ENCODE measurements at places on chromosomes 1 and 21.

GRCh38 chr1:159821171-159821867, 5.4 kb upstream of the SLAMF8 start:
- peak; percentile 52 for DNase-seq

DNA sequence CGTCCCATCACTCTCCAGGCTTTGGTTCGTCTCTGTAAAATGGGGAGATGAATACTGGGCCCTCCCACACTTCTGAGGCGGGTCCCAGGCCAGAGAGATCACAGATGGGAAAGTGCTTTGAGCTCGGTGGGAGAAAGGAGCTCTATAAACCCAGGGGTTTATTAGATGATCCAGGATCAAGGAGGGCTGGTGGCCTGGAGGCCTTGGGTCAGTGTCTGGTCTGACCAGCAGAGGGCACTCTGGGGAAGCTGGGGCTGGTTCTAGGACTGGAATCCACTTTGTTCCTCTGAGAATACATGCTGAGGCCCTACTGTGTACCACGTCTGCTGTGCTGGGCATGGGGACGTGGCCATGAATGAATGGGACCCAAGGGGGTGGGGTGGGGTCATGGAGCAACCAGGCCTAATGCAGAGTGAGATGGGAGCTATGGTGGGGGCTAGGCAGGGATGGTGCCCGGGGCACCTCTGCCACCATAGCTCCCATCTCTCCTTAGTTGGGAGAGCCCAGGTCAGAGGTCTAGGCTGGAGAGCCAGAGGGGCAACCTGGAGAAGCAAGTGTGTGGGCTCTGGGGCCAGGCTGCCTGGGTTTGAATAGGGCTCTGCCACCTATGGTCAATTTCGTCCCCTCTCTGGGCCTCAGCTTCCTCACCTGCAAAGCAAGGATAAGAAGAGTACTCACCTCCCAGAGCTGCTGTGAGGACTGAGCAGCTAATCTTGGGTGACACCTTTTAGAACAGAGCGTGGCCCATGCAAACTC, 9.0 kb upstream of the FAM131C start:
- DNase-seq: peak; percentile 66

- peak; percentile 63 for DNase-seq
Measured at GRCh38 chr1:112808861-112809684, 93.9 kb upstream of the PPM1J start.

DNA sequence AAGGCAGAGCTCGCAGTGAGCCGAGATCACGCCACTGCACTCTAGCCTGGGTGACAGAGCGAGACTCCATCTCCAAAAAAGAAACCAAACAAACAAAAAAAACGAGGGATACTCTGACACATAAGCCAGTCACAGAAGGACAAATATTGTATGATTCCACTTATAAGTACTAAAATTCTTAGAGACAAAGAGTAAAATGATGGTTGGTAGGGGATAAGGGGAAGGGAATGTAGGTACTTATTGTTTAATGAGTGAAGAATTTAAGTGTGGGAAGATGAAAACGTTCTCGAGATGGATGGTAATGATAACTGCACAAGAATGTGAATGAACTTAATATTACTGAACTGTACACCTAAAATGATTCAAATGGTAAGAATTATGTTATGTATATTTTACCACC, 66.7 kb upstream of the GUCA2A start:
- no peak for DNase-seq

DNA sequence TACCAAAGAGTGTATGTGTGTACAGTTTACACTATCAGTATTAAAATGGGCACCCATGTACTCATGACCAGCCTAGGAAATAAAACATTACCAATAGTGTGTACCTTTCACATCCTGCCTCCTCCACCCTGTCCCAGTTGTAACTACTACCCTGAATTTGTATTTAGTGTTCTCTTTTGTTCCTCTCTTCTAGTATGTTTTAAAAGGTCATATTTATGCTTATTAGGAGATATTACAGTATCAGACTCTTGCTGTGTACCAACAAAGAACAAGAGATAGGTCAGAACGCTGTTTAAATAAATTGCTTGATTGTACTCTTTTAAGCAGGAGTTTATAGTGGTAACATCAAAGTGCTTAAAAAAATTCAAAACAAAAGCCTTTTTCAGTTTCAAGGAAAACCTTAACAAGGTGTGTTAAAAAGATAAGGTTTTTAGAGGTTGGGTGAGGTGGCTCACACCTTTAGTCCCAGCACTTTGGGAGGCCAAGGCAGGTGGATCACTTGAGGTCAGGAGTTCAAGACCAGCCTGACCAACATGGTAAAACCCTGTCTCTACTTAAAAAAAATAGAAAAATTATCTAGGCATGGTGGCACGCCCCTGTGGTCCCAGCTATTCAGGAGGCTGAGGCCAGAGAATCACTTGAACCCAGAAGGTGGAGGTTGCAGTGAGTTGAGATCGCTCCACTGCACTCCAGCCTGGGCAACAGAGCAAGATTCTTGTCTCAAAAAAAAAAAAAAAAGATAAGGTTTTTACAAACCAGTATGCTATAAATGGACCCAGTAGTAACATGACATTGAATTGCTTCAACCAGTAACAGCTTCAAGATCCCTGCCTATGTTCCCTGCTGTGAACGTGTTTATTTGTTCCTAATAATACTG, 35.9 kb downstream of the MPZL1 start:
- DNase-seq: no peak

GRCh38 chr1:183926983-183927382, 110.5 kb downstream of the COLGALT2 start:
- DNase-seq: no peak

- peak; percentile 12 for DNase-seq
Measured at GRCh38 chr1:85109475-85109874, 61.2 kb upstream of the MCOLN3 start.

- DNase-seq: peak; percentile 64
Measured at GRCh38 chr1:94237291-94238226, at the start of gene ARHGAP29. TSS of gene ARHGAP29 (minus strand) at chr1:94237584. CDS start at chr1:94231611, 5,973 bp downstream.

DNA sequence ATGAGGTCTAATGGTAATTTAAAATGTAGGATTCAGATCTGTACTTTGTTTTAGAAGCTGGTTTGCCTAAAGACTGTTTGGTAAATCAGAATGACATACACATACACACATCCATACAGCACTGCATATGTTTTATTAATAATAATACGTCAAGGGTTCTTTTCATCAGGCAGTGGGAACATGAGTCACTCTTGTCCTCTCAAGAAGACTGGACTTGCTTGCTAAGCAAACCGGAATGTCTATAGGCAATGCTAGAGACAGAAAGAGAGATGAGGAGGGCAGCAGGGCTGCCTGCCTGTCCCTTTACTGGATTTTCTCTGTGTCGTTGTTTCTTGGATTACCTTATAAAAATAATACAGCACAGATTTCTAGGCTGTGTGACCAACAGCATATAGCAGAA, 119.1 kb upstream of the GALNT2 start:
- no peak for DNase-seq

DNA sequence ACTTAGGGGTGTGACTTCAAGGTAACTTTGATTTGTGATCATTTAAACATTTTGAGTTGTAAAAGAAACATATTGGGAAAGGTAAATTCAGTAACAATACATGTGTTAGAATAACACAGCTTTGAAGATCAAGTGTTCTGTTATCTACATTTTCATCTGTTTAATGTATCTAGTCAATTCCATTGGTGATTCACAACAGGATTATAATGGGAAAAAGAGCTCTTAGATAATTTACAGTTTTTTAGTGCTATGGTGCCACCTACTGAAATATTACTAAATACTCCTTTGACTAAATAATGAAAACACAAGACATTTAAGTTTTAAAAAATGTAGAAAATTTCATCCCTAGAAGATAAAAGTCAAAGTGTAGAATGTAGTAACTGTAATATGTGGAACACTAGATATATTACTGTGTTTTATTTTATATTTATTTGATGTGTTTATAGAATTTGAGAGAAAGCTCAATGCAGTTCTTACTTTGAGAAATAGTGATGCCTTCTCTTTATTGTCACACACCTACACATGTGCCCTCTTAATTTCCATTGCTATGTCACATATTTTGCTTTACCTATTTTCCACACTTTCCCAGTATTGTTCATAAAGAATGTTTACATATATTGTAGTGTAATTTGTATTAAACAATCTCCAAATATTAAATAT, 47.4 kb downstream of the PTPRC start:
- peak; percentile 54 for DNase-seq

- DNase-seq: no peak
Measured at GRCh38 chr1:61073871-61074270, 8.5 kb upstream of the NFIA start.

DNA sequence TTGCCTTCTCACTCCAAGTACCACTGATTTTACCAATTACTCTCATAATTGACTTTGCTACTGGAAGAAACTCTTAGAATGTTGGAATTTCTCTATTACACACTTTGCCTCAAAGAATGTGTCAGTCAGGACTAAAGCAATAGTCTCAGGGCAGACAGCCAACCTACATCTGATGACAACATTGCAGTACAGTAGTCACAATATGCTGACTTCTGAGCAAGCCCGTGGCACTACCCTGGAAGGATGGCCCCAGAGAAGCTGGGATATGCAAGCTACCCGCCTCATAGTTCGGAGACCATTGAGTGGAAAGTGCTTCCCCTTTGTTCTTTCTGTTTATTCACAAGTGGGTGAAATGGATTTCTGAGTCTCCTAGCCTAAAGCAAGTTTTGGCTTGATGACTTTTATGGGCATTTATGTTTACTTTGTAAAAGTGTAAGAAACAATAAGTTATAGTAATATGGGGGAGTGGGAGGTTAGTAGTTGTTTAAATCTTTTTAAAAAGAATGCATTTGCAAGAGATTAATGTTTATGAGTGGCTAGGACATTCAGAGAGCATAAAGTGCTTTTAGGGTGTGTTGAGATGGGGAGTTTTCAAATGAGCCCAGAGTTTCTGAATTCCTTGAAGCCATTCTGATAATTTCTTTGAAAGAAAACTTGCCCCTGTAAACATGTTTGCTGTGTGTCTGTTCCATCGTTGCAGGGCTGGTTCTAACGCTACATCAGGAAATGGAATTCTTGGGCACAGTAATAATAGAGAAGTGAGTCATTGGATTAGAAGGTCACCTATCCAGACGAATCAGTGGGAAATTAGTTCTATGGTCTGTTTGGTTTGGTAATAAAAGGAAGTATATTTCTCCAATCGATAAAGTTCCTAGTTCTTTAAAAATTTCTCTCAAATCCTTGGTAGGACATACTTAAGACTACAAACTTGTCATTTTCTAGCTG, 63.8 kb downstream of the LMO4 start:
- DNase-seq: no peak

GRCh38 chr1:229129301-229130027, 141.4 kb upstream of the RAB4A start:
- peak; percentile 14 for DNase-seq

DNA sequence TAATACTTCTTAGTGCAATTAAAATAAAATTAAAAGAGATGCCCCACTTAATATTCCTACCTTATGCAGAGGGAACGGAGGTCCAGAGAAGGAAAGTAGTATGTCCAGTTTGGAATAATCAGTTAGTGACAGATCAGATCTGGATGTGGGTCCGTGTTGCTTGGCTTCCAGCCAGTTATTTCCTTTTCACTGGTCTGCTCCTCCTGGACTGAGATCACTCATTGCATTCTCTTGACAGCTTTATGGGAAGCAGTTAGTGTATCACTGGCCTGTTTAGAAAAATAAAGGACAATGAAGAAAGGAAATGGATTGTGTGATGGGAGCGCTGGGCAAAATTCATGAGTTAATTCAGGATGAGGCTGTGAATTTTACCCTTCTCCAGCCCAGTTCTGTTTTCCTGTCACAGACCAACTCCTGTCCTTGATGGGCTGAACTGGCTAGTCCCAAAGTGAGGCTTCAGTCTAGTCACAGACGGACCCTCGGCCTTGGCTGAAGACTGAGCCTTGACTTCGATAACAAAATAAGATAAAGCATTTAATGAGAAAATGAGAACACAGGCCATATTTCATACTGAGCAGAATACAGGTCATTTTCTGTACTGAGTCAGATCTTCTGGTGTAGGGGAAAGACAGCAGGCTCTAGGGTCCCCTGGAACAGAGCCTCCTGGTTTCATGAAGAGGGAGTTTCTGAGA, 85.2 kb upstream of the TRABD2B start:
- DNase-seq: no peak

DNA sequence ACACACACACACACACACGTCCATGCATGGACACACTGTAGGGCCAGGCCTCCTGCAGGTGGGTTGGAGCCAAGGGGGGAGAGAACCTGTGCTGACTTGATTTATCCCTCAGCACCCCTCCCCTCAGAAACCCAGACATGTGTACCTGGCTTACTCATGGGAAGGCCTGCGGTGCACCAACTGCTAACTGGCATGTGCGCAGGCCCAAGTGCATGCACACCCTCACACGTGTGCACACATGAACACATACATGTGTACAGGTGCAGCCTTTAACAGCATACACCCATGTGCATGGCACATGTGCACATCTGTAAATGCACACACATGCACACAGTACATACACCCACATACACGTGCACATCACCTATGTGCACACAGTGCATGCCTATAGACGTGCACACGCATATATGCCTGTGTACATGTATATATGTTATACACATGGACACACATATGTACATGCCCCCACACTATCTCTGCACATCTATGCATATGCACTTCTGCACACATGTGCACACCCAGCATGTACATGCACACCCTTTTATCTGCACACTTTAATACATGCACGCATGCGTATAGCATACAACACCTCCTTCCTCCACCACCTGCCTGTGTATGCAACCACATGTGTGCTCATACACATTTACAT, 67.5 kb downstream of the TRIM11 start:
- no peak for DNase-seq

DNA sequence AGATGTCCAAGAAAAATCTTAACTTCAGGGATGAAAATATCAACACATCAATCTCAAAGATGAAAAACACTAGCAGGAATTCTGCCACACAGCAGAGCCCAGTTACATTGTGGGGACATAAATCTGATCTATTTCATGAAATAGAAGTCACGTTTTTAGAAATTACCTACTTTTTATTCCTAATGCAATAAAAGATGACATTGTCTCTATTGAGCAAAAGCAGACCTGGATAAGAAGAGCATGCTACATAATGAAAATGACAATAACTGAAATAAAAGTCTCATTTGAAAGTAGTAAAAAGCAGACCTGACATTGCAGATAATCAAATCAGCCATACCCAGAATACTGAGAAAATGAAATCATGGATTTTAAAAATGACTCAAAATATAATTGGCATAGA, 156.8 kb downstream of the NTNG1 start:
- no peak for DNase-seq

DNA sequence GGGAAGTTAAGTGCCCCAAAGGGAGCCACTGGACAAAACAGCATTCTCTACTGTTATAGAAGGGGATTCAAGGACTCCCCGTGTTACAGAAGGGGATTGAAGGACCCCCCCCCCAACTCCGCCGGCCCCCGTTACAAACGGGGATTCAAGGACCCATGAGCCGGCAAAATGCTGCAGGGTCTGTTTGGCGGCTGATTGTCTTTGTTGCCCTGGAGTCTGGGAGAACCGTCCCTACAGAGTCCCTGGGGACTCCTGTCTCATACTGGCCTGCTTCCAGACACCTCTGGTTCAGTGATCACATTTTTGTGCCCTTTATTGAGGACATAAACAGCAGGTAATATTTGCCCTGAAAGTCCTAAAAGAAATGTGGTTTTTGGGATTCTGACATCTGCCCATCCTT, 96.4 kb downstream of the SYF2 start:
- no peak for DNase-seq

Data from B cell (primary cell).